Activated T-helper 17 cell treated with anti-CD3 and anti-CD28 coated beads, Interleukin-2, amount 50 U/mL, for 72 hours (primary cell): ENCODE measurements at places on chromosomes 5 and 9. TPM values are rescaled to one million over a fixed set of nuclear protein-coding genes. Genes with fewer than 3 reads are reported as not detected.

DNA sequence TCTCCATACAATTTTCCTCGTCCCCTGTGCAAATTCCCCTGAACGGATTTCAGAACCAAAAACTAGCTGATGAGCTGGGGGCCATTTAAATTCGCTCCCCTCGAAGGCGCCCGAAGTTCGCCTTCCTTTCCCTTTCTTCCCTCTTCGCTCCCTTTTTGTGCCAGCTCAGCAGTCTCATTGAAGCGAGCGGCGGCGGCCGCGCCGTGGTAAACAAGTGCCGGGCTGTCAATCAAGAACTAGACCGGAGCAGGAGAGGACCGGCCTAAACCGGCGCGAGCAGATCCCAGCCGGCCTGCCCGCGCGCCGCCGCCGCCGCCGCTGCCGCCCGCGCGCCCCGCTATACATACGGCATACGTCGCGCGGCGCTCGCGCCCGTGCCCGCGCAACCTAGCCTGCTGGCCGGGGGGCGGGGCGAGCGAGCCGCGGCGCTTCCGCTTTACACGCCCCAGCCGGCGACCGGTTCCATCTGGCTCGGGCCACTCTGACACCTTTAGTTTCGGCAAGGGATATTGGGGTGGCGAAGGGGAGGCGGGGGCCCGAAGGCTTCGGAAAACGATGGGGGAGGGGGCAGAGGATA, 3.1 kb downstream of the ARRDC3 start:
- peak; percentile 75 for ATAC-seq

DNA sequence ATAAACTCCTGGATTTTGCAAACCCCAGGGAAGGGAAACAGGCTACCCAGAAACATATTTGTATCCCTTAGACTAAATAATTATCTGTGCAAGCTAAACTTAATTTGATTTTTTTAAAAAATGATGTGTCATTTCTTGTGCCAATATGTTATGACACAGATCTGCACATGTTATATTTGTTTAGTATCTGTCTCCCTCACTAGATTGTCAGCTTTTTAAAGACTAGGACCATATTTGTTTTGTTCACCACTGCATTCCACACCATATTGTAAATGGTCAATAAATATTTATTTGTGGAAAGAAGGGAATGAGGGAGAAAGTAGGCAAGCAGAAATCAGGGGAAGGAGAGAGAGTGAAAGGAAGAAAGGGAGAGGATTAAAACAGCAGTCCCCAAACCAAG, 143.3 kb upstream of the TNPO1 start:
- no peak for ATAC-seq

DNA sequence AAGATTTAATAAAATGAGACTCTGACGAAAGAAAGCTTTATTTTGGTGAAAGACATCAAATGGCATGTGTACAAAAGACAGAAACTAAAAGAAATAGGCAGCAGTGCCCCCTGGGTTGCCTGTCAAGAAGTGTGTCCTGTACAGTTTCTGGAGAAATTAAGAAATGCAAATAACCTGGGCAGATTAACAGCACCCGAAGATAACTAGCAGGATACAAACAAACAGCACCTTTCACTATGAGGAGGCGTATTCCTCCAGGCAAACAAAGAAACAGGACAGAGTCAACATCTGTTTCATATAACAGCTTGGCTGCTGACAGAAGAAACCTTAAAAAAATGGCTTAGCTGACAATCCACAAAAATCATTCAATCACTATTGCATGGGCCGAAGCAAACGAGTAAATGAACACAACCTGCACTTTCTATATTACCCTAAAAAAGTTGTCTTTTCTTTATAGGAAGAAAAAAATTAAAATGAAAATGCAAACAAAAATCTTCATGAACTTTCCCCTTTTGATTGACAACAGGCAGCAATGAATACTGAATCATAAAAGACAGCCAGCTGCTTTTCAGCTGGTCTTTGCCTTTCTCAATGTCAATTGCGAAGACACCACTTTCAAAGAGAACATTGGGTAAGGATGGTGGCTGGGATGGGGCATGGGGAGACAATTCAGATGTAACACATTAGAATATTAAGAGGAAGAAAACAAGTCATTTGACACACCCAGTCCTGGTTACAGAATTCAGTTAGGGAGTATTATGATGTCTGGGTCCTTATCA, 162.1 kb downstream of the ARL15 start:
- no peak for ATAC-seq

HNRNPK gene
- 767 TPM for total RNA-seq

LCN15 gene
- total RNA-seq: not detected

- peak; percentile 52 for ATAC-seq
Measured at GRCh38 chr9:109411798-109412352, 86.2 kb downstream of the PTPN3 start.
